ENCODE measurements at places on chromosomes 7 and 10.

- DNase-seq, result no peak
These were observed 7.3 kb downstream of the TBRG4 start for GRCh38 chr7:45103958-45104843.

DNA sequence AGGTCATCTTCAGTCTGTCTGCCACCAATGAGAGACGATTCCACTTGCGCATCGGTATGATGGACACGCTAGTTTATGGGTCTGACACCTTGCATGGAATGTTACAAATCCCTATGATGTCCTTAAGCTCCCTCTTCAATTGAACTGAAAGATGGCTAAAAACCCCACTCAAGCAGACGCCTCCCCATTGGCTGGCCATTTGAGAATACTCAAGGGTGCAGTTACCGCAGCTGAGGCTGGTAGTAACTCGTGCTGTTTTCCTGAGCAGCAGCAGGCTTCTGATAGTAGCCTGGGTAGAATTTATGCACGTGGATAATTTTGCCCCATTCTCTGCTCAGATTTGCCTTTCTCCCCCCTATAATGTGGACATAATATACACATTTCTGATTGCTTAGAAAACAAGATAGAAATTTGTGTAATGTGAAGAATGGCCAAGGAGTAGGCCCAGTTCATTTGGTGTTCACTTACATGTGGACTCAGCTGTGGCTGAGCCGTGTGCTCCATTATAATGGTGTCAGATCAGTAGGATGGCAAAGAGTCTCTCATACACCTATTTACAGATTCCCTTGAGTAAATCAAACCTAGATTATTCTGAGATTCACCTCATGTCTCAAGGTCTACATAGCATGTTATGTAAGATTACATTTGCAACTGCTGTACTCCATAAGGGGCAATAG, 142.8 kb downstream of the HIBADH start:
- no peak for DNase-seq

GRCh38 chr7:75795831-75796285, 17.7 kb downstream of the CCL24 start:
- DNase-seq, result no peak

- DNase-seq, result no peak
These were observed 64.2 kb upstream of the SH2B2 start for GRCh38 chr7:102222445-102222844.

- DNase-seq, result no peak
These were observed 30.9 kb upstream of the KMT2E start for GRCh38 chr7:104983076-104983577.

Measured in AG09309 (cell line).